ENCODE measurements at places on chromosomes 3 and 15.

GRCh38 chr3:100069472-100069871 is 44.8 kb downstream of the FILIP1L start:
- DNase-seq, result no peak

GRCh38 chr3:160545504-160545871 is 19.9 kb downstream of the KPNA4 start:
- no peak for DNase-seq

DNA sequence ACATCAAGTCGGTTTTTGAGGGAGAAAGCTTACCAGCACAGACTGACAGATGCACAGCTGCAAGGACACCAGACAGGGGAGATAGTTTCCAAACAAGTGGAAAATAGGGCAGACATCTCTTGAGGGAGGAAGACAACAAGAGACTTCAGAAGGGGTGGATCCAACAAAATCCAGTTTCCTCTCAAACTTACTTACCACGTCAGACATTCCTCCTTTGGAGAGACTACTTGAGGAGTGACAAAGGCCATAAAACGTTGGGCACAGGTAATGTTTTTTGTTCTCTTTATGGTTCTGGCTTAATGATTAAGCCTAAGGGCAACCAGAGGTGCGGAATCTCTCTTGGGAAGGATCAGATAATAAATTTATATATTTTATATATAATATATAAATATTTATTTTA is 76.1 kb downstream of the CD200 start:
- DNase-seq, result no peak

- no peak for DNase-seq
Measured at GRCh38 chr15:48625126-48625525, 20.4 kb downstream of the FBN1 start.

DNA sequence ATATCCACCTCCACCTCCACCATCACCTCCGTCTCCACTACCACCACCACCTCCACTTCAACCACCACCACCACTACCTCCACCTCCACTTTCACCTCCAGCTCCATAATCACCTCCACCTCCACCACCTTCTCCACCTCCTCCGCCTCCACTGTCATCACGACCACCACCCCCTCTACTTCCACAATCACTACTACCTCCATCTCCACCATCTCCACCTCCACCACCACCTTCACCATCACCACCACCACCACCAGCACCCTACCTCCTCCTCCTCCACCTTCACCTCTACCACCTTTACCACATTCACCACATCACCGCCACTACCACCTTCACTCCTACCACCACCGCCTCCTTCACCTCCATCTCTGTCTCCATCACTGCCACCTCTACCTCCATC is 435.7 kb downstream of the MCTP2 start:
- no peak for DNase-seq

DNA sequence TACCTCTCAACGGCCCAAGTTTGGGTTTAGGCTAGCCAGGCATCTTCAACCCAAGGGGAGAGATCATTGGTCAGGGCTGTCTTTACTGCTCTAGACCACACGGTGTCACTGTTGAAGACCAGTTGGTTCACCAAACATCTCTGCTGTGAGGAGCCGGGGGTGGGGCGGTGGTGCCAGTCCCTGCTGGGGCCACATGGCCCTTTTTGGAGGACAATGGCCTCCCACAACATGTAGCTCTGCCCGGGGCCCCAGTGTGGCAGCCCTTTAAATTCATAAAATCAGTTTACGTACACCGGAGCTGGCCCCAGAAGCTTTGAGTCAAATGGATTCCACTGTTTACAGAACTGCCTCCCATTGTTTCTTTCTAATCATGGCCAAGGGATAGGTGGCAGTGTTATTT is 19.1 kb upstream of the TM4SF18 start:
- no peak for DNase-seq

- no peak for DNase-seq
Measured at GRCh38 chr15:47203993-47204392, 513.3 kb upstream of the SEMA6D start.

- DNase-seq, result no peak
Measured at GRCh38 chr15:67039384-67040075, 25.9 kb upstream of the SMAD3 start.

DNA sequence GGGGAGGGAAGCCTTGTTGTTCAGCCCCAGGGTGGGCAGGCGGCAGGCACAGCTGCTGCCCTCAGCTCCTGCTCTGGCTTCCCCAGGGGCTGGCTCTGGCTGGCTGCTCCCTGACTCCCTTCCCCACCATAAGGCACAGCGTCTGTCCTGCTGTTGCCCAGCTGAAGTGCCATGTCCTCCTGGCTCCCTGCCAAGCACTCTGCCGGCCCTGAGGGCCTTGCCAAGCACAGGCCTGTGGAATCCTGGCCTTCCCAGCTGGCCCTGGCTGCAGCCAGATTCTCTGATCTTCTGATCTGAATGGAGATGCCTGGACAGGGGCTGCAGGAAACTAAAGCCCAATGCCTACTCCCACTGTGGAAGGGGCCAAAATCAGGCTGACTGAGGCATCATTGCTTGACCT is 1.1 kb downstream of the IQCF6 start:
- DNase-seq, result no peak

- DNase-seq, result no peak
Measured at GRCh38 chr3:117184574-117184973, 475.0 kb downstream of the TUSC7 start.

DNA sequence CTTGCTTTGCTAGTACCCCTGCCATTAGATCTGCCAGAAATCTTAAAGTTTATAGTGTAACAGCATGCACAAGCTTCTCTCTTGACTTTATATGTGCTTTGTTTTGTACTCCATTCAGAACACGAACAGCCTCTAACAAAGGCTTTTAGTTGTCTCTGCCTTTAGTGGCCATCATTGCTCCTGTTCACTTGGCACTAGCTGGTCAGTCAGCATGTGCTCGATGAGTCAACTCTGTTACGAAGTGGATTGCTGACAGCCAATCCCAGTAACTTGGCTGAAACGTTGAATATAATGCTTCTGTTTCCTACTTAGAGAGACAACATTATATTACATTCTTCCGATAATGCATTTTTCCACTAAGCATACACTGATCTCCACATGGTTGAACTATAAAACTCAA is 349.2 kb downstream of the NAALADL2 start:
- no peak for DNase-seq

- no peak for DNase-seq
Measured at GRCh38 chr3:93961489-93961888, 12.2 kb downstream of the PROS1 start.

GRCh38 chr3:133426721-133427120 is 26.9 kb downstream of the BFSP2 start:
- no peak for DNase-seq

- DNase-seq, result no peak
Measured at GRCh38 chr3:105662306-105662705, 206.5 kb downstream of the CBLB start.

- DNase-seq, result no peak
Measured at GRCh38 chr15:95394186-95395067, 936.1 kb upstream of the NR2F2 start.

- DNase-seq, result no peak
Measured at GRCh38 chr3:73007992-73008712, 11.5 kb downstream of the PPP4R2 start.

DNA sequence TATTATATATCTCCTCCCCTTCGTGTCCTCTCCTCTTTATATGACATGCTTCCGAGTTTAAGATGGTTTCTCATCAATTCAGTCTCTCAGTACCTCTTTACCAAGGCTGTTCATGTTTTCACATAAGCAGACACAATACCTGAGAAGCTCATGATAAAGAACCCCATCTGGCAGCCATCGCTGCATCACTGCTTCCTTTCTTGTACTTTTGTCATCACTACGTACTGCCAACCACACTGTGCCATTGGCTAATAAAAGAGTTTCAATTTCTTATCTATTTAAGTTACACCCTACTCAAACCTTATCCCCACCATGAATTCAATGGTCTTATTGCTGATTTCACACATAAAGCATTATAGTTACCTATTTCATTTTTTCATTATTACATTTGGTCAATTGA is 484.7 kb upstream of the CNTN4 start:
- no peak for DNase-seq

DNA sequence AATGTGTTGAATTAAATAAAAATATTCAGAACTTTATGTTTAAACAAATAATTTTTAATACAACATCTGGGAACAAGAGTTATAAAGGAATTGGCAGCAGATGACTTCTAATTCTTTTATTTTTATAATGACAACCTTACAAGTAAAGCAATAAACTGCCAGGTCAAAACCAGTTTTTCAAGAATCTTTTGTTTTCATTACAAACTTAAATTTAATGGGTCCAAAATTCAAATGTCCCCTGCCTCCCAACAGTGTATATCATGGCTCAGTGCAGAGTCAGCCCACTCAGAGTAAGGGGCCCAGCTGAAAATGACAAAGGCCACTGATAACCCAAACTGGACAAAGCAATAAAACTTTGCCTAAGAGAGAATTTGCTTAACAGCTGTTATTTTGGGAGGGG is 81.5 kb downstream of the STRIT1 start:
- DNase-seq, result no peak

- no peak for DNase-seq
Measured at GRCh38 chr3:193301433-193301832, 60.4 kb downstream of the PLAAT1 start.

GRCh38 chr15:83472151-83472550 is 25.0 kb downstream of the SH3GL3 start:
- DNase-seq, result no peak

GRCh38 chr3:13018561-13019242 is 54.5 kb downstream of the IQSEC1 start:
- no peak for DNase-seq

DNA sequence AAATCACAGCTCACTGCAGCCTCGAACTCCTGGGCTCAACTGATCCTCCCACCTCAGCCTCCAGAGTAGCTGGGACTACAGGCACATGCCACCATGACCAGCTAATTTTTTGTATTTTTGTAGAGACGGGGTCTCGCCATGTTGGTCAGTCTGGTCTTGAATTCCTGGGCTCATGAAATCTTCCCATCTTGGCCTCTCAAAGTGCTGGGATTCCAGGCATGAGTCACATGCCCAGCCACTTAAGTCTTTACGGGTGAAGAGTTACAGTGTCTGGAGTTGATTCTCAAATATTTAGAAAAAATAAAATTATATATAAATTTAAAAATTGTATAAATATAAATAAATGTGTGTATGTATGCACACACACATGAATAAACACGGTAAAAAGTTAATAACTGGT is 14.5 kb upstream of the KBTBD12 start:
- no peak for DNase-seq

DNA sequence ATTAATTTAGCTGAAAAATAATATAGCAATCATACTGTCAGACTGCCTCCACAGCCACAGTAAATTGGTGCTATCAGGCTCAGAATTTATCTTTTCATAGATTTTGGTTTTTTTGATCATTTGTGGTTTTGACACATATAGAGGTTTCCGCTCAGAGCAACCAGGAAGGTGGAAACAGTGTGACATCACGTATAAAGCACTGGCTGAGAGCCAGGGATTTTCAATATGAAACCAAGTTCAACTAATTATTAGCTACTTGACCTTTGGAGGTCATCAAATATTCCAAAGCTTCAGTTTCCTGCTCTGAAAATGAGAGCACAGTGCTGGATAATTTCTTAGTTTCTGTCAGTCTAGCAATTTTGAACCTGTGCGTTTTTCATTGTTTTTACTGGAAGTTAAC is 433.8 kb upstream of the SUCLG2 start:
- DNase-seq, result peak; percentile 13

DNA sequence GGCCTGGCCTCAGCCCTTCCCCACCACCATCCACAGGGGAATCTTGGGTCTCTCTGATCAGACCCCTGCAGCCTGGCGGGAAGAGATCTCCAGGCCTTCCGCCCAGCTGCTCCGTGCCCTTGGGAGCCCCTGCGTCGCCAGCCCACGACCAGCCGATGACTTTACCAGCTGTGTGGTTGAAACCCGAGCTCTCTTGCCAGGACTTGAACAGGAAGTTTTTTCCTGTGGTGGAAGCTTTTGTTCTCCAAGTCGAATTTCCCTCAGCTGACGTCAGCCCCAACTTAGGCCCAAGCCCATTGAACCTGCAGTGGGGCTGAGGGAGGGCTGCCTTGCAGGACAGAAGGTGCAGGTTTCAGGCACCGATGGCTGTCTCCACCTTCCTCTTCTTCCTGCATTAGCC is 51.7 kb upstream of the SMAD3 start:
- no peak for DNase-seq

GRCh38 chr3:11764931-11765363 is 81.7 kb downstream of the TAMM41 start:
- DNase-seq, result no peak

GRCh38 chr3:187208159-187208558 is 10.9 kb downstream of the RTP1 start:
- no peak for DNase-seq

DNA sequence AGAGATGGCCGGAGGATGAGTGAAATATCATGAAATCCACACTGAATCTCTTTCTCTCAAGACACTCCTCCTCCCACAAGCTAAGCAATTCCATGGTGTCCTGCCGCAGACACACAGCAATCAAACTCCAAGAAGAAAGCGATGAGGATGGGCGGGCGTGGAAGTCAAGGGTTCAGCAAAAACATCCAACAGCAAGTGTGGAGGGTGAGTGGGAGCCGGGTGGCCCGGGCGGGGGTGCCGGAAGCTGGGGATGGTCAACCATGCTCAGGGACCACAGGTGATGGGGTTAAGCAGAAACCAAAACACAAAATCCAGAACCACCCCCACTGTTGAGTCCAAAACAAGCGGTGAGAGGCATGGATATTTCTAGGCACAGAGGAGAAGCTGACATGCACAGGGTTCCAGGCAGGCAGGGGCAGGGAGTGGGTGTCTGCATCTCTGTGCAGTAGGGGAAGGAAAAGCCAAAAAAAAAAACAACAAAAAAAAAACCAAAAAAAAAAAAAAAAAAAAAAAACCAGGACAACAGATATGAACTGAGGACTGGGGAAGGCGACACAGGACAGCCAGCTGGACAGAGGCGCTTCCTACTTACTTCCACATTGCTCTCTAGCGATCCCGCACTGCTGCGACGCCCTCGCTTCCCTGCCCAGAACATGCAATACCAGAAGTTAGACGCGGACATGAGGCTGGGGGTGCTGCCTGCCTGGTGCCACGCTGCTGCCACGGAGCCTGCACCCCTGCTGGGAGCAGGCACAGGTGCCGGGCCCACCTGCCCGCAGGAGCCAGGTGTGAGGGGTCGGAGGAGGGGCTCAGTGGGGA is 61.0 kb upstream of the RPL32 start:
- DNase-seq, result no peak

DNA sequence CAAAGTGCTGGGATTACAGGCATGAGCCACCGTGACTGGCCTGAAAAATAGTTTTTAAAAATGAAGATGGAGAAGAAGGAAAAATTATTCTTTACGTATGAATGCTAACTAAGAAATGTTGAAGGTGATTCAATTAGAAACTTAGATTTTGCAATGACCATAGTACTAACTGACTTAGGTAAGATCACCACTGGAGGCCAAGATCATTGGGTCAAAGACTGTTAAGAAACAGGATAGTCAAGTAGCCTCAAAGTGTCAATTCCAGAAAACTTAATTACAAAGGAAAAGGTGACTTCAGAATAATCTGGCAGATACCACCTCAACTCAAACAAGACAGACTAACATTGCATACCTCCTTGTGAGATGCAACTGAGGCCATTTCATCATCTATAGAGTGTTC is 119.3 kb downstream of the FRMD4B start:
- no peak for DNase-seq

Measured in stimulated activated CD8-positive, alpha-beta memory T cell treated with anti-CD3 and anti-CD28 coated beads, Interleukin-2, amount 100 ng/mL, for 1 hour (primary cell).